ENCODE measurements at places on chromosomes 13 and 19. TPM values are rescaled to one million over a fixed set of nuclear protein-coding genes. Genes with fewer than 3 reads are reported as not detected.

The GDF15 gene
- polyA plus RNA-seq: 129 TPM

The ZNF835 gene
- 0.03 TPM for polyA plus RNA-seq

The THOP1 gene
- 124 TPM for polyA plus RNA-seq

The GGN gene
- polyA plus RNA-seq: 0.52 TPM

The SHISA7 gene
- 0.02 TPM for polyA plus RNA-seq

The TPTE2 gene
- not detected for polyA plus RNA-seq

The STARD13 gene
- polyA plus RNA-seq: 5.7 TPM

The GRK1 gene
- 0.12 TPM for polyA plus RNA-seq

The PODNL1 gene
- 7.5 TPM for polyA plus RNA-seq

The VSTM1 gene
- 0.24 TPM for polyA plus RNA-seq

The ZNF737 gene
- polyA plus RNA-seq: 4.2 TPM

The CEACAM20 gene
- polyA plus RNA-seq: not detected

The SPACA7 gene
- polyA plus RNA-seq: not detected

The SOX1 gene
- not detected for polyA plus RNA-seq

The CLEC17A gene
- not detected for polyA plus RNA-seq

The NALCN gene
- 4.5 TPM for polyA plus RNA-seq

The CBY2 gene
- not detected for polyA plus RNA-seq

The C19orf85 gene
- not detected for polyA plus RNA-seq

The ZNF865 gene
- 5.0 TPM for polyA plus RNA-seq

The TMPRSS9 gene
- not detected for polyA plus RNA-seq

The JAK3 gene
- polyA plus RNA-seq: 2.0 TPM

The PRR20A gene
- not detected for polyA plus RNA-seq

The AP1M1 gene
- 101 TPM for polyA plus RNA-seq

The PCCA gene
- 6.8 TPM for polyA plus RNA-seq

The TSHZ3 gene
- 3.0 TPM for polyA plus RNA-seq

The TEKTIP1 gene
- not detected for polyA plus RNA-seq

The FGF9 gene
- not detected for polyA plus RNA-seq

The TMEM150B gene
- polyA plus RNA-seq: not detected

The BCL2L12 gene
- polyA plus RNA-seq: 20.3 TPM

The ZNF135 gene
- 0.54 TPM for polyA plus RNA-seq
